ENCODE measurements at places on chromosomes 3 and 15.

GRCh38 chr3:188261011-188261410 is 107.1 kb downstream of the LPP start:
- no peak for DNase-seq

- DNase-seq = no peak
Observed at GRCh38 chr15:57708047-57708446, 1.5 kb downstream of the POLR2M start.

DNA sequence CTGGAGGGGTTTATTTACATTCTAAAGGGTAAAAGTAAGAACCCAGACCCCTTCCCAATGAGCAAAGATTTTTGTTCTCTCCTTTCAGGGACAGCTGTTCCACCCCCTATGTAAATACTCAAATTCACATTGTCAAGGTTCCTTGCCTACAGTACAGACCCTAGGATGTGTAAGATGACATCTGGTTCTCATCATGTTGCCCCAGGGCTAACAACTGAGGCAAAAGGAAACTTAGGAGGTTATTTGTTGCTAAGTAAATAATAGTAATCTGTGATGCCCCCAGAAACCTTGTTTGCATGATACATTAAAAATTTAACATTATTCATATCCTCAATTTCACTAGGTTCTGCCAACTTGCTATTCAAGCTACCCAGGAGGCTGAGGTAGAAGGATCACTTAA is 135.0 kb upstream of the CCNL1 start:
- DNase-seq = no peak

DNA sequence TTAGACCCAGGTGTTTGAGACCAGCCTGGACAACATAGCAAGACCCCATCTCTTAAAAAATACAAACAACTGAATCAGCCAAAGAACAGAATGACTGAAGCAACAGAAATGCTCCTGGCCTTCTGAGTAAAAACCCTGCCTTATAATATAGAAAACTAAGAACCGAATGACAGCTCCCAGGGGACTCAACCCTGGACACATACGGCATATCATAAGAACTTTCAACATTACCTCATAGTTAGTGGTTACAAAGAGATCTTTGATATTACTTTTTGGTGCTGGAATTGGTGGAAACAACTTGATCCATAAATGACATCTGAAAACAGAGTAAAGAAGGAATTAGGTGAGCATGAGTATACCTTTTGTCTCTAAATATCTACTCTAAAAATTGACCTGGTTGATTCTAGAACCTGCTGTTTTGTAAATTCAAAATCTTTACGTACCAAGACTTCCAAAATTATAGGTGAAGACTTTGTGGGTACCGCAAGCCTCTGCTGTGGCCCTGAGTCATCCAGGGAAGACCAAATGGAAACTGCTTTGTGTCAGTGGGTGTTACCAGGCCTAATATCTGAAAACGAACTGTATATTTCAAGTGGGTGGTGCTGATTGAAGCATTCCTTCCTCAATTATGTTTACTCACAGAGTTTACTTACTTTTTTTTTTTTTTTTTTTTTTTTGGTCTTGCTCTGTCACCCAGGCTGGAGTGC is 35.5 kb downstream of the IL5RA start:
- peak; percentile 54 for DNase-seq

GRCh38 chr3:136171097-136171542 is 25.0 kb downstream of the MSL2 start:
- DNase-seq = peak; percentile 64

- DNase-seq = no peak
Observed at GRCh38 chr3:88262527-88262926, 112.8 kb downstream of the C3orf38 start.

- peak; percentile 74 for DNase-seq
Observed at GRCh38 chr15:89673165-89673512, 6.0 kb downstream of the PLIN1 start.

DNA sequence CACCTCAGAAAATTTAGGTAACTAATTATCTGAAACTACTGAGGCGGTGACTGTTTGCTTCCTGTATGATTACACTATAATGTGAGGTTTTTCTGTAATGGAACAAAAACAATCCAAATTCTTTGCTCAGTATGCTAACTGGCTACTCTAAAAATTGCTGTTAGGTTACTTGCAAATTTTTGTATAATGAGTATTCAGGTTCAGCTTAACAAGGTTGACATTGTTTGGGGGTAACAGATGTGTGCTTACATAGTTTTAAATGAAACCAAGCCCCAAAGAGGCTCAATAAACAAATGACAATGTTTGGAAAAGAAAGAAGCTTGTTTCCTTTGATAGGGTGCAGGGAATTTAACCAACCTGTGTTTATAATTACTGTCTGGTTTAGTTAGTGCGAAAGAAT is 414.5 kb upstream of the MDFIC2 start:
- peak; percentile 9 for DNase-seq

DNA sequence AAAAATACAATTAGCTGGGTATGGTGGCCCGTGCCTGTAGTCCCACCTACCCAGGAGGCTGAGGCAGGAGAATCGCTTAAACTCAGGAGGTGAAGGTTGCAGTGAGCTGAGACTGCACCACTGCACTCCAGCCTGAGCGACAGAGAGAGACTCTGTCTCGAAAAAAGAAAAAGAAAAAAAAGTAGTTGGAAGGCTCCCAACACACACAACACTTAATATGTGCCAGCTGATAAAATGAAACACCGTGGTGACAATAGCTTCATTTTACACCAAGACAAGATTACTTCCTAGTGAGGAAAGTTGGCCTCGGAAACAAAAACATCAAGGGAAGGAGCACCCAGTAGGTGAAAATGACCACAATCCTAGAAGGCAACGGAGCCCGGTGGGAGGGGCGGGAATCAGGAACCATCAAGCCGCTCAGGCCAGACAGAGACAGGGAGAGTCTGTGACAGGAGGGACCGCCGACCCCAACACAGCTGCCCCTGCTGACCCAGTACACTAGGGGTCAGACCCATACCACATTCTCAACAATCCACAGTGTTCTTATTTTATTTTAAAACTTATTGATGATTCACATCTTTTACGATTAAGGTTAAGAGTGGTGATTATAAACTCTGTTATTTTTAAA is 54.5 kb upstream of the OCA2 start:
- no peak for DNase-seq

DNA sequence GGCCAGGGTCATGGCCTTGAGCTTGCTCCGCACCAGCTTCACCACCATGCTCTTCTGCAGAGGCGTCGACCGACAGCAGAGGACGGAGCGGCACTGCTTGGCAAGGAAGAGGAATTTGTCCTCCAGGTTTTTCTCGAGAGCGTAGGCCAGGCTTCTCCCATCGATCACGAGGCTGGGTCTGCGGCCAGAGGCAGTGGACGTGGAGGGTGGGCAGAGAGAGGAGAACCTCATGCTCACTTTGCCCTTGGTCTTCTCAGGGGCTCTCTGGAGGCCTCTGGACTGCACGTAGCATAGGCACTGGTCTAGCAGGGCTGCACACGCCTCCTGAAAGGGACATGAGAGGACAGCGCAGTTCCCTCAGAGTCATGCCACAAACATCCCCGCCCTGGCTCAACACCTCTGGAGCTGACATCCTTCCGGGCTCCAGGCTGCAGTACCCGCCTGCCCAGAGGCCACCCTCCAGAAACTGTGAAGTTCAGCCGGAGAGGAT is 168.3 kb downstream of the ATP10A start:
- no peak for DNase-seq

- DNase-seq = no peak
Observed at GRCh38 chr3:100753846-100754245, 44.6 kb downstream of the TFG start.

DNA sequence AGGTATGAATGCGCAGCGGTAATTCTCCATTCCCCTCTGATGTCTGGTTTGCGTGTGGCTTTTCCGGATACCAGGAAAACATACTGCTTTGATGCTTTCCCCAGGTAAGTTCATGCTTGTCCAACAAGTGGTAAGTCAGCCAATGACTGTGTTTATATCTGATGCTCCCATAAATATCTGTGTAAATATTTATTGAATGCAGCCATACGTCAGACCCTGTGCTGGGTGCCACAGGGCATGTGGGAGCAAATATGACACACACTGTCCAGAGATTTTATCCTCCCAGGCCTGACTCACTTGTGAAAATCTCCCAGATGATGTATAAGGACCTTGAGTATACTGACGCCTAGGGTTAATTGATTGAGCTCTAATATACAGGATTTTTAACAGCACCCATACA is 29.6 kb upstream of the CEMIP start:
- DNase-seq = no peak

- DNase-seq = no peak
Observed at GRCh38 chr3:195540027-195540426, 3.1 kb downstream of the PPP1R2 start.

DNA sequence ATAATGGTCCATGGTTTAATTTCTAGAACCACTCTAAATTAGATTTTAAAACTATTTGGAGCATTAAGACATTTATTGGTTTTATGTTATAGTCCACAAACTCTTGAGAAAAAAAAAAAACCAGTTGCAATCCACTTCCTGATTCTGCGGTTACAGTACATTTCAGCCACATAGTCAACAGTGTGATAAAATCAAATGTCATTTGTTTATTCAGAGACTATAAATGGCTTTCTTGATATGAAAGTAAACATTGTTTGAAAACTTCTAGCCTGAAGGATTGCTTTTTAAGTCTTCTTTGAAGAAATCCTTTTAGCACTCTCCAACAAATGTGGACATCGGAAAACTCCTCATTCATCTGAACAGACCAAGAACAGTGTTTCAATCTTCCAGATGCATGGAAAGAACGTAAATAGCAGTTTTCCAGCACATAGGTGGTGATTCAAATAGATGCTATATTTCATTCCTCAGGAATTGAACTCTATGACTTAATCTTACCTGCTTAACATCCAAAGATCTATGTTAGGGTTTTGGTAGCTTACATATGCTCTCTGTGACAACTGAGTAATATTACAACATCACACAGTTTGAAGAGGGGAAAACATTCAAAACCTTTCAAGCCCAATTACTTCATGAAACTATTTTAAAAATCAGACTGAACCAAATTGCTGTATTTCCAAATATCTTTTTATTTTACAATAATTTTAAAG is 87.8 kb upstream of the UBE2E2 start:
- peak; percentile 13 for DNase-seq

GRCh38 chr3:124360563-124360962 is 368.6 kb upstream of the ROPN1 start:
- DNase-seq = no peak

GRCh38 chr3:17088017-17088416 is 203.3 kb downstream of the PLCL2 start:
- no peak for DNase-seq

GRCh38 chr3:117035745-117036144 is 326.2 kb downstream of the TUSC7 start:
- DNase-seq = no peak

- DNase-seq = no peak
Observed at GRCh38 chr3:155232605-155233004, 60.9 kb downstream of the STRIT1 start.

DNA sequence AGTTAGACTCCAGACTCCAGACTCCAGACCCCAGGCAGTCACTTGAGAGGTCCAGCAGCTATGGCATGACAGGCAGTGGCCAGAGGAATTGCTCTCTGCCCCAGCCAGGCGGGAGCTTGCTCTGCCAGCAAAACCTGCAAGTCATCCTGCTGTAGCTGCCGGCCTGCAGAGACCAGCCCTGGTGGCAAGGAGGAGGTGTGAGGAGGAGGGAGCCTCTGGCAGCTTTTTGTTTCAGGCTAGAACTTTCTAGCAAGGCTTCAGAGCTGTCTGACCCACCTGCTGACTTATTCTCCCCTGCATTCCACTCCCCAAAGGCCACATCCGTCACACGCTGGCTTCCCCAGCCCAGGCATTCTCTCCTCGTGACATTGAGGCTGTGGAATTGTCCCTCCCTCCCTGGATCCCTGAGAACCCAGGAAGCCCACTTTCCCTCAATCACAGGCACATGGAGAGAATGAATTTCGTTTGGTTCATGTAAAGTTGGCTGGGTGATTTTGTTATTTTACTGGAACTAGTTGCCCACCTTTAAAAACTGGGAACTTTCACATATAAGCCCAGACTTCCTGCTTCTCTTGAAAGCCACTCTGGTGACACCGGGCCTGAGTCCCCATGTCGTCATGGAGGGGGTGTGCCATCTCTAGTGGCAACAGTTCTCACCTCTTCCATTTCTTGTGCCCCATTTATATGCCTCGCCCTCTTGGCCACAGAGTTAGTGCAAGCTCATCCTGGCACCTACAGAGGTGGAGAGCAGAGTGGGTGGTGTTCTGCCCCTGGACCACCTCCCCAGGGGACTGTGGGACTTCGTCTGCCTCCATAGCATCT is 82.7 kb downstream of the ABHD5 start:
- no peak for DNase-seq

- DNase-seq = no peak
Observed at GRCh38 chr3:161345023-161345422, 26.3 kb downstream of the SPTSSB start.

GRCh38 chr15:76376029-76376428 is 39.5 kb downstream of the ISL2 start:
- DNase-seq = no peak

GRCh38 chr15:67063689-67064606 is 1.5 kb upstream of the SMAD3 start:
- DNase-seq = no peak

DNA sequence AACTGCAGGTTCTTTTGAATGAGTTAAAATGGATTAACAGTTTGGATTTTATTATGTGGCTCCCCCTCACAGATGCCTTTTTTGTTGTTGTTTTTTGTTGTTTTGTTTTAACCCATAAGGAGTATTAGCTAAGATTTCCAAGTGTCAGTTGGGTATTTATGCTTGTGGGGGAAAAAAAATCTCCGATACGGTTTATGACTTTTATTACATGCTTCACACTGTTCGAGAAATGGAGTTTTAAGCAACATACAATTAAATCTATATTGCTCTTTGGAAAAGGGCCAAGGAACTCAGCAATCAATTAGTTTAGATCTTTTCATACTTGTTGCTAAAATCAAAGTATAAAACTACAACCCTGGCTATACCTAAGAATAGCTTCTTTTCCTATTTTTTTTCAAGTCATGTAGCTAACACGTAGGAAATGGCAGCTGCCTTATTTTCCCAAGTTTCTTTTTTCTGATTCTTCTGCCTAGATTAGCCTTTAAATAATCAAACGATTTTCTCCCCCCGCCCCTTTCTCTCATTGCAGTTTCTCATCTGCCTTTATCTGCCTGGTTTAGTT is 16.0 kb downstream of the NR2F2 start:
- DNase-seq = no peak

DNA sequence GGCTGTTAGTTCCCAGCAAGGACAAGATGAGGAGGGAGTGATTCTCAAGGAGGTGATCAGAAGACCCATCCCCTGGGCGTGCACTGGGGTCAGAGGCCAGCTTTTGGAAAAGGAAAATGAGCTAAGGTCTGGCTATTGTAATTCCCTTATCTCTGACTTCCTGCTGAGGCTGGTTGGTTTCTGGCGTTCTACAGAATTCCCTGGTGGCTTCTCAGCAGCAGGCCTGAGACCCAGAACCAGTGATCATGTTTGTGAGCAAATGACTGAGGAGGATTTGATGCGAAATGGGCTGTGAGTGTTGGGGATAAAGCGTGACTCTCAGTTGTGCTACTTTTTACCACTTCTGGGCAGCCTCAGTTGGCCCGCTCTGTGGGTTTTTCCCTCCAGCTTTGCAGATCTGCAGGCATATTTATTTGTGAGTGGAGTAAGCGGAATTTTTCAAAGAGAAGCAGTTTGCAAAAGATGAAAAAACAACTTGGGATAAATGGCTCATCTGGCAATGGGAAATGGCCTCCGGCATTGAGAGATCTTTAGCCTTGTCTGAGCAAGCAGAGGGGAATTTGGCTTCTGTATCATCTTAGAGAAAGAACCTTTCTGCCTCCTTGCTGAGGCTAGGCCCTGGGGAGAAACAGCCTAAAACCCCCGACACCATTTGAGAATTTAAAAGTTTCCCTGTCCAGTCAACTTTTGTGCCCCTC is 102.7 kb downstream of the SLCO3A1 start:
- peak; percentile 32 for DNase-seq

GRCh38 chr3:55608301-55608937 is 121.3 kb upstream of the WNT5A start:
- DNase-seq = peak; percentile 66

- DNase-seq = no peak
Observed at GRCh38 chr3:16461463-16462245, 51.8 kb downstream of the RFTN1 start.
